ENCODE measurements at places on chromosomes 2 and 18. TPM values are rescaled to one million over a fixed set of nuclear protein-coding genes. Genes with fewer than 3 reads are reported as not detected.
A peak's percentile ranks its signal among the peaks of the same experiment; 100 is the strongest.

The TUBB8B gene
- not detected for total RNA-seq

DNA sequence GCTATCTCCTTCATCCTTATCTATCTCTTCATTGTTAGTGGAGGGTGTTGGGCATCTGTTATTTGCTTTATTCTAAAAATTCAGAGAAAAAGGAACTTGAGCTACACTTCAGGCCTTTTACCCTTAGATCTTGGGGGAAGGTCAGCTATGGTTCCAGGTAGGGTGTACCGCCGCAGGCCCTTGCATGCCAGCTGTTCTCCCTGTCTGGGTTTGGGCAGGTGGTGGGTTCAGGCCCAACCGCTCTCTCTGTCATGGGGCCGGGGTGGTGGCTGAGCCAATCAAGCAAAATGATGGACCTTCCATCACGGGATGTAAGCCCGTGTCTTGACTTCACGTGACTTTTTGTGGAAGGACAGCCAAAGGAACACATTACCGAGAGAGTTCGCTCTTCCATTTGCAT, 231.1 kb downstream of the LDLRAD4 start:
- no peak for DNase-seq

GRCh38 chr18:79786304-79786703, 11.4 kb upstream of the KCNG2 start:
- DNase-seq = no peak

- peak; percentile 54 for DNase-seq
Observed at GRCh38 chr2:205967391-205968075, 118.4 kb downstream of the INO80D start.

DNA sequence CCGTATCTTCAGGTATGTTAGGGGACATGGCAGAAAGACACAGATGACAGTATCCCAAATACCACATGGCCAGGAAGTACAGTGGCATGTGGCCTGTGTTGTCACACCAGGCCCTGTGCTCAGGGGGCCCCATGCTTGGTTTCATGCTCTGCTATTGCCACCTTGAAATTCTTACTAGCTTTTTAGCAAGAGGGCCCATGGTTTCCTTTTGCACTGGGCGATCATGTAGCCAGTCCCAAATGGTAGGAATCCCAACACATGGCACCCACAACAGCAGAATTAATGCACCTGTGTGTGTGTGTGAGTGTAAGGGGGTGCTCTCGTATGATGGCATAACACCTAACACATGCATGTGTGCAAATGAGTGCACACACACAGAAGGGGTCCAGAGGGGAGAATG, 39.2 kb downstream of the MYO7B start:
- no peak for DNase-seq

The ALPP gene
- not detected for total RNA-seq

DNA sequence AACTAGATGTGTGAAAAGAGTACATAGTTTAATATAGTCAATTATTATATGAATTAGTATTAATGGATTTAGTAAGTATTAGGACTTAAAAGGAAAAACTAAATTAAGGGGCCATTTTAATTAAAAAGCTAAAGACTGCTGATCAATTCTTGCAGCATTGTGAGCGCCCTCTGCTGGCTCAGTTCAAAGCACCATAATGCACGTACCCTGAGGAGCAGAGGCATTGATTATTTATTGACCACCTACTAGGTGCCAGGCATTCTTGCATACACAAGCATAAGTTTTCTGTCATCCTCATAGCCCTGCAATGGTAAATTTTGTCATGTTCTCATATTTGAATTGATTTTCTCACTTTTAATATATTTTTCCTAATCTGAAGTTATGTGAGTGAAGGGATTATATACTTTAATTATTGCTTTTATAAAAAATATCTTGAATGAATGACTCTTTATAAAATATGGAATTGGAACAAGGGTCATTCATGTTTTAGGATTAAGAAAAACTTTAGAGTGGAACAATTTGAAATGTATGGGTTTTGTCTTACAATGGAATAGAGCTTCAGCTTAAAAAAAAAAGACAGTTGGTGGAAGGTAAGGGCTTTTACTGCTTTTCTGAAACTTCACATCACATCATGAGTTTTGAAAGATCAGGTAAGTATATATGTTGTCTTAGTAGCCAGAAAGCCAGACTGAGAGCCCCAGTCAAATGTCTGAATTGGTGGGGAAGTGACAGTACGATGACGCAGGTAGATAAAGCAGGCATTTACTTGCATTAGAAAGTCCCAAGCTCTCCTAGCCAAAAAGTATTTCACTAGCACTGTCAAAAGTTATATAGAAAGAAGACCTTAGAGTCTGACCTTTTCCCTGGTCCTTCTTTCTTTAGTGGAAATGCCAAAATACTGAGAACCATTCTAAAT, 9.7 kb downstream of the ITGA4 start:
- peak; percentile 59 for DNase-seq

The MAP4K4 gene
- total RNA-seq = 81.3 TPM

GRCh38 chr2:213149294-213149875, 2.0 kb downstream of the IKZF2 start:
- DNase-seq = no peak

DNA sequence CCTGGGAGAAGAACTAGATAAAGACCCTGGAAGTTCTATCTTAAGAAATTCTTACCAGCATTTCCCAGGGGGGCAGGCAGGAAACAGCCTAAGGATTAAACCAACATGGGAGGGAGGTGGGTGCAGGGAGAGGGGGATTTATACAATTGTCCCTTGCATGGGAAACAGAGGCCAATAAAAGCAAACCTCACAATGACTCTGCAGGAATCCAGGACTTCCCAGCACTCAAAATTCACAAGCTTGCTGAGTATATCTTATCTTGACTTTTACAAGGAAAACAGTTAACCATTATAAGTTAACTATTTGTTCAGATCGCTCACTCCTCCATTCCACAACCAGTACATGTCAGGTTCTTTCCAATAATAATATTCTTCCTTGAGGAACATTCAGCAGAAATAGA, 241.3 kb downstream of the MREG start:
- peak; percentile 86 for DNase-seq

The HRH4 gene
- not detected for total RNA-seq

- peak; percentile 15 for DNase-seq
Observed at GRCh38 chr2:120367649-120368048, 21.7 kb downstream of the INHBB start.

DNA sequence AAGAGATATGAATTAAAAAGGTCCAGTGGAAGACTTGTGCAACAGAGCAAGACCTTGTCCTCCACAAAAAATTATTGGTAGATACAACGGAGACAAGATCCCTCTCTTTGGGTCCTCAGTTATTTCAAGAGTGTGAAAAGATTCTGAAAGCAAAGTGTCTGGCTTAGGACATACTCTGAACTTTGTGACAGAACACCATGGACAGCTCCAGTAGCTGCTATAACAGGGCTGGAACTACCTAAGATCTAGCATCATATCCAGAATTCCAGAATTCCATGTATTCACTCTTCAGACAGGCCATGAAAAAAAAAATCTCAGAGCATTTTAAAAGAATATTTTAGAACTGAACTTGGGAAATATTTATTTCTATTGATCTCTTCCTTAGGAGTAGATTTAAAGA, 74.8 kb upstream of the ZBTB14 start:
- DNase-seq = peak; percentile 23

GRCh38 chr2:206392118-206392517, 51.2 kb upstream of the ADAM23 start:
- peak; percentile 10 for DNase-seq

DNA sequence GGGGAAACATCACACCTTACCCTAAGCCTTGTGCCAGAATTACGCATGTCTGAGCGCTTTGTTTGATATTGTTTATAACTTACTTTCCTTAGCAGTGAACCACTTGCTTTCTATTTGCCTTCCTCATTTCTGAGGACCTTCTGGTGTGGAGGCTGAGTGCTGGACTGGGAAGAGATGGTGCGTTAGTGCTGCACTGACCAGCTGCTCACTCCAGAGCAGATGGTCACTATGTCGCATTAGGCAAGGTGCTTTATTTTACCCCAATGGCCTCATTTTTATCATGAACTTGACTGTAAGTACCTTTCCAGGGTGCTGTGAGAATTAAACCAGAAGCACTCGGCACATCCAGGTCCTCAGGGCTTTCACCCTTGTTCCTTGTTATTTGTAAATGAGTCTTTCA, 46.6 kb upstream of the TMEM18 start:
- DNase-seq = no peak
